Amniotic epithelial cell (primary cell): ENCODE measurements at places on chromosomes 7 and 10.
A peak's percentile ranks its signal among the peaks of the same experiment; 100 is the strongest.

GRCh38 chr7:104933521-104933988, 80.5 kb upstream of the KMT2E start:
- DNase-seq: no peak

DNA sequence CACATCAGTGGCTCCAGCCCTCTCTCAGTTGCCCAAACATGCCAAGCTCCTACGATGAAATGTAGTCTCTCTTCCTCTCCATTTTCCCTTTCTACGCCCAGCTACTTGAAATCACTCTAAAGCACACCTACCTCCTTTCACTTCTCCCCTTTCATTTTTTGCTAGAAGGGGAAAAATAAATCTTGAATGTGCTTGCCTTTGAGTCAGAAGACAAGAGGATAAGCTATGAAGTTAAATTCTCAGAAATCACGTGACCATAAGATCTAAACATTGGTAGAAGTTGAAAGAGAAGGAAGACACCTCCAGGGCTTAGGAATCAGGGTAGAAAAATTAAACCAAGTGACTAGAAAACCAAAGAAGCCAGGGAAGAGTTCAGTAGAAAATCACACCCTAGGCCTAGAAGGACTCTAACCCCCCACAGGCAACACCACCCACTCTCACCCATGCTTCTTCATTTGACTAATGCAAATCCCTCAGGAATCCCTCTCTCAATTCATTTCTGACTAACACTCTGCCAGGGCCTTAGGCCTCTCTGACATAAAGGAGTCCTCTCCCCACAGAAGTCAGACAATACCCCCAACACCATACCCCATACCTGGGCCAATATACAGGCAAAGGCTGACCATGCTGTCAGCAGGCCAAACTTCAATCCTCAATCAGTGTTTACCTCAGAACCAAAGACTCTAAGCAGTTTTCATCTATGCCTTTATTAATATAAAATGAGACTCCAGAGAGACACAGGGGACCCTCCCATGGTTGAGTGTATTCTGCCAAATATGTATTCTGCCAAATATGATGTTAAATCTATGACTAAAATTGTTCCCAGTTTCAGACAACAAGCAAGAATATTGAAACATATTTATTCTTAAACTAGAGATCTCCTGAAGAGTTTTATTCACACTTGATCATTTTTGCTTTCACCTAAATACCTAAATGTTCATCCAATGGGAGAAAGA, 84.8 kb downstream of the ELMO1 start:
- DNase-seq: no peak

- no peak for DNase-seq
Observed at GRCh38 chr7:47581438-47581803, 490 bp downstream of the TNS3 start.

DNA sequence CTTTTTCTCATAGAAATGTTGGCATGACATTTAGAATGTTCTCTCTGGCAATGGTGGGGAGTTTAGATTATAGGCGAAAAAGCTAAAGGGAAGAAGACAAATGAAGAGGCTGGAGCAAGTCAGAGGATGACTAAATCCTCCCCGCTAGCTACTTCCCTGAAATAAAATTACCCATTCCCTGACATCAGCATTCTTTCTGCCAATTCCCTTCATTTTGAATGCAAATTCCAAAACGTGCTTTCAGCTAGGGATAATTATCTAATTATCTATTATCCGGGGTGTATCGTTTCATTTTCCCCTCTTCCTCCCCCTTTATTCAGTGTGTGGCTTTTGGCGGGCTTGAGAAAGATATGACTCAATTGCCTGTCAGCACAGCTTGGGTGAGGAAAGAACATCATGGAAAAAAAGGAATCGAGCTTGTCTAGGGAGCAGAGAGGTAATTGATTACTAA, 672.3 kb downstream of the TNS3 start:
- DNase-seq: peak; percentile 70

- no peak for DNase-seq
Observed at GRCh38 chr10:92572362-92573090, 1.4 kb downstream of the IDE start.

DNA sequence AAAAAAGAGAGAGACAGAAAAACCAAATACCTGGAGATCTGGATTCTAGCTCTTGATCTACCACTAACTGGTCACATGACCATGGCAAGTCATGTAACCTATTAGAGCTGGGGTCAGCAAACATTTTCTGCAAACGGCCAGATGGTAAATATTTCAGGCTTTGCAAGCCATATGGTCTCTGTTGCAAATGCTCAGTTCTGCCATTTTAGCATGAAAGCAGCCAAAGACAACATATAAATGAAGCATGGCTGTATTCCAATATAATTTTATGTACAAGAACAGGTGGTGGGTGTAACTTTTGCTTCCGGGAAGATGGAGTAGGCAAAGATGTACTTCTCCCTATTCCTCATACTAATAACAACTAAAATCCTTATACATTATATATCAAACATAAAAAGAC, 6.7 kb downstream of the FRA10AC1 start:
- DNase-seq: no peak

- DNase-seq: no peak
Observed at GRCh38 chr7:5476001-5476400, 52.4 kb upstream of the TNRC18 start.

DNA sequence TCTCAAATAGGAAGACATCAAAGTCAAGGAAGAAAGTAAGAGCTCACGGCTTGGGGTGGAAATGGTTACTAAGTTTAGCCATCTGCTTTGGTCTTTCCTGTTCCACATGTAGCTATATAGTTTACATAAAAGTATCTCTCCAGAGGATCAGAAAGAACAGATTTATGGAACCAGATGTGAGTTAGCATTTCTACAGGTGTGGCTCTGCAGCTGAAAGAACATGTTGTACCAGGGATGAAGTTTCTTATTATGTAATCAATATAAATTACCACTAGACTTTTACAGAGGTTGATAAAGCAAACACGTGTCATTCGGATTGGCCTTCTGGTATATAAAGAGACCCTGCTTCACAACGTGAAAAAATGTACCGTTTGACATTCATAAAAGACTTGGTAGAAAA, 19.9 kb downstream of the CALD1 start:
- DNase-seq: peak; percentile 51

- DNase-seq: peak; percentile 57
Observed at GRCh38 chr10:115861455-115861854, 411.6 kb downstream of the GFRA1 start.

DNA sequence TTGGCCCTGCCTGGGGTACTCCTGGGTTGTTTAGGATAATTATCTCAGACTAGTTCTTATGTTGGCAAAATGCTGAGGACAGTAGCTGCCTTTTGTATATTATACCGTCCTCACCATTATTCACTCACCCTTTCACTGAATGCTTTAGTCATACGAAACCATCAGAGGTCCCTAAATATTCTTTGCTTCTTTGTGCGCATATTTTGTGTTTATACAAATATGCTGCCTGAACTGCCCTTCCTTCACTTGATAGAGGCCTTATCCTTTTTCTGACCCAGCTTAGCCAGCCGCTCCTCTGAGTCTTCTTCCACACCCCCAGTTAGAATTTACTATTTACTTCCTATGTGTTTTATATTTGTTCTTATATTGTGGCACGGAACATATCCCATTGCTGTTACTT, 70.2 kb upstream of the OSBPL3 start:
- DNase-seq: no peak

GRCh38 chr10:97226398-97226797, 40.6 kb upstream of the SLIT1 start:
- DNase-seq: no peak

DNA sequence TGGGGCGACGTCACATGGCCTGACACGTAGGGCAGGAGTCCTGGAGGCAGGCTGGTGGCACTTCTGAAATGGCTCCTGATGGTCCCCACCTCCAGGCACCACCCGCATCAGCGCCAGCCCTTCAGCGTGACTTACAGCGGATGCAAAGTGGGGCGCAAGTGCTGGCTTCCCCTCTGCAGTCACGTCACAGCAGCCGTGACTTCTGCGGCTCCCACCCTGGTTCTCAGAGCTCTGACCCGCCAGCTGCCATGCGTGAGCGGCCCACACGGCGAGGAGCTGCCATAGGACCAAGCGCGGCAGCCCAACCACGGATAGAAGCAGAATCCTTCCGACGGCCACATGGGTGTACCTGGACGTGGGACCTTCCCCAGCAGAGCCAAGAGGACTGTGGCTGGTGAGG, 159.0 kb downstream of the ELFN1 start:
- no peak for DNase-seq

- DNase-seq: no peak
Observed at GRCh38 chr7:155471718-155472117, 13.8 kb downstream of the EN2 start.

DNA sequence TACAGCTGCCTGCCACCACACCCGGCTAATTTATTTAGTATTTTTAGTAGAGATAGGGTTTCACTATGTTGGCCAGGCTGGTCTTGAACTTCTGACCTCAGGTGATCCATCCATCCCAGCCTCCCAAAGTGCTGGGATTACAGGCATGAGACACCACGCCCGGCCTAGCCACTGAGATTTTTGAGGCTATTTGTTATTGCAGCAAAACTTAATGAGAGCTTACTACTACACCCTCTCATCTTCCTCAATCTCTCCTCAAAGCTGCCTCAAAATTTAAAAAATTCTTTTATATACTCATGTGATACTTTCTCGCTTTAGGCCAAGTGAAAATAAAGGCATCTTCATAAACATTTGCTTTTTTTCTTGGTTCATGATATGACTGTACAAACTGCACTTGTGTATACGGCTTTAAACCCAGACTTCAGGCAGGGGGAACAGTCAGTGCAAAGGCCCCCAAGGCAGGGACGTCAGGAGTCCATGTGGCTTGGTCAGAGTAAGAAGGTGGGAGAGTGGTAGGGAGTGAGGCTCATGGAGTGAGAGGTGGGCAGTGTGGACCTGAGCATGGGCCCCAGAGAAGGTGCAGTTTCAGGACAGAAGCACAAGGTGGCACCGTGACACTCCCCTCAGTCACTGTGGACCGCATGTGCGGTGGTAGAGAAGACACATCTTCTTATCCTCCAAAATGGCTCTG, 55.5 kb downstream of the SYPL1 start:
- peak; percentile 62 for DNase-seq

GRCh38 chr7:138465046-138465445, 5.0 kb downstream of the TRIM24 start:
- peak; percentile 28 for DNase-seq

- DNase-seq: no peak
Observed at GRCh38 chr7:45052011-45052410, 36.8 kb downstream of the NACAD start.

DNA sequence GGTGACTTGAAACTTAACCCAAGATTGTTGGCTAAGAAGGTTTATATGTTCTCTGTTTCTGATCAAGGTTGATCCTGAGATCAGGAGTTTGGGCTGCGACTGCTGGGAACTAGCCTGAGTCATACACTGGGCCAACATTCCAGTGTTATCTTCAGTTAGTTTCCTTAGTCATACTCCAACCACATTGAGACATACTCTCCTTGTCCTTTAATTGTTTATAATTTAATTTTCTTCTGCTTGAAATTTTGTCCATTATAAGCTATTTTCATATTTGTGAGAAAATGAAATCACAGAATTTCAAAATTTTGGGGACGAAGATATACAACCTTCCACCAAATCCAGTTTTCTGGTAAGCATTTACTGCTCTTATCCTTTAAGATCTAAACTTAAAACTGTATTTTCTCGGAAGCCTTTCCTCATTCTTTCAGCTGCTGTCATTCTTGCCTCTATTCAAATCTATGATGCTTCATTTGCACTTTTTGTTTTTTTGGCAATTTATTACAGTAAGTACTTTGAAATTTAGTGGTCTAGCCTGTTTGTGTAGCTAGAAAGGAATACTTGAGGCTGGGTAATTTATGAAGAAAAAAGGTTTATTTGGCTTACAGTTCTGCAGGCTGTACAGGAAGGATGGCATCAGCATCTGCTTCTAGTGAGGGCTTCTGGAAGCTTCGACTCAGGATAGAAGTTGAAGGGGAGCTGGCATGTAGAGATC, 63.4 kb upstream of the POT1 start:
- DNase-seq: peak; percentile 95

DNA sequence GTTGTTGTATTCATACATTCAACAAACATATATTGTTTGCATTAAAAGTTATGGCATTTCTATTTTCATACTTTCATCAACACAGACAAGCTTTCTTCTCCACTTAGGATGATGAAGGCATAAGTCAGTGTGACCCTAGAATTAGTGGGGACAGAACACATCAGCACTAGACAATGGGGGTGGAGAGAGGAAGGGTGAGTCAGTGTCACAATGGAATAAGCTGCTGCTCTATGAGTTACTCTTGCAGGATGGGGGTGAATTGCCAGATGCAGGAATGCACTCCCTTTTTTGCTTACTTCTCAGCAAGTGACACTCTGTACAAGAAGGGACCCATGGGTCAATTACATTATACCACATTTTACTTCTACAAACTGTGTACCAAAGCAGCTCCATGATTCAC, 74.0 kb downstream of the DGKI start:
- DNase-seq: peak; percentile 37

GRCh38 chr10:132836832-132837540, 51.0 kb upstream of the NKX6-2 start:
- DNase-seq: no peak

DNA sequence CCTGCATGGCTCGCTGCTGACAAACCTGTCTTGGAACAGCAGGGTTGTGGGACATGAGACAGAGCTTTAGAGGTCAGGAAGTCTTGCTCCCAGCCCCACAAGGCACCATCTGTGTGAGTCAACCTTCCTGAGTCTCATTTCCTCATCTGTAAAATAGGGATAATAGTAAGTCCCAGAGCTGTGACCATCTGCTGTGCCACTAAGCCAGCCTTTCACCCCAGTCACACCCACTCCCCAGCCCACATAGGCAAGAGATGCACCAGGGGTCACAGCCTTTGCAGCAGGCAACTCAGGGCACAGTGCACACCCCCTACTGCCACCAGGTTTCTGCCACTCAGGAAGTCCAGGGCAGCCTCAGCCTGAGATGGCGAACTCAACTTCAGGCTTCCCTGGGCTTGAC, 29.4 kb upstream of the CDH23 start:
- no peak for DNase-seq

DNA sequence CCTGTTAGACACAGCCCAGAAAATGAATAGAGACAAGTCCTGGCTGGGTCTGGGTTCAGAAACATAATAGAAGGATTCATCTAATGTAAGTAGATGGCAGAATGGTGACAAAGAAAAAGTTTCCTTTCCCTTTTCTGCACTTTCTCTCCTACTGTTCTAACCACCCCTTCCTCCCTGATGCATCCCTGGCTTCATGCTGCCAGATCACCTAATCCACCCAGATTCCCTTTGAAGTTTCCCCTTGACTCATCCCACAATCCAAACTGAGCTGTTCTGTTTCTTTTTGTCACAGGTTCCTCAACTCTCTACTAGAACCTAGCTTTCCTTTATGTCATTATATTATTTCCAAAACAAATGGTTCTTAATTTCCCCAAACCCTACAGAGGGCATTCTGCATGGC, 1.1 kb upstream of the MACC1 start:
- peak; percentile 26 for DNase-seq

GRCh38 chr7:127678947-127679346, 27.0 kb downstream of the SND1 start:
- peak; percentile 41 for DNase-seq

- DNase-seq: no peak
Observed at GRCh38 chr10:4033341-4033896, 248.4 kb upstream of the KLF6 start.

- DNase-seq: no peak
Observed at GRCh38 chr7:36360244-36360643, 29.4 kb upstream of the ANLN start.
